ENCODE measurements at places on chromosomes 1 and 21. TPM values are rescaled to one million over a fixed set of nuclear protein-coding genes. Genes with fewer than 3 reads are reported as not detected.

DNA sequence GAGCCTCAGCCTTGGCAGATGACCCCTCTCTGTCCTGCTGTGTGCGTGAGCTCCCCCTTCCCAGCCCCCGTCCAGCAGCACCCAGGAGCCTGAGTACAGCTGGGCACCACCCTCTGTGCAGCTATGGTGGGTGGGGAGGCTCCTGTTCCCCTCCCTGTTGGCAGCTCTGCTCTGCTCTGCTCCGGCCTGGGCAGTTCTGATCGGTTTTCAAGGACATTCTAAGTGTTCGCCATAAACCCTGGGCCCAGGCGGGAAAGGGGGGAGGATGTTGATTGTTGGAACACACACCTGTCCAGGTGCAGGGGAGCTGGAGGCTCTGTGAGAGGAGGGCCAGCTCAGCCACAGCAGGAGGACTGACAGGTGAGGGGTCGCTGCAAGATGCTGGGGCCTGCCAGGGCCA lies at the start of gene CLCNKB:
TSS of gene CLCNKB (plus strand) at position 262 of the 400 bp plus-strand sequence. CDS start 711 bp downstream, outside the sequence.
- DNase-seq, result no peak

The PLEKHA6 gene
- 18.1 TPM for total RNA-seq

The CLCNKA gene
- not detected for total RNA-seq

DNA sequence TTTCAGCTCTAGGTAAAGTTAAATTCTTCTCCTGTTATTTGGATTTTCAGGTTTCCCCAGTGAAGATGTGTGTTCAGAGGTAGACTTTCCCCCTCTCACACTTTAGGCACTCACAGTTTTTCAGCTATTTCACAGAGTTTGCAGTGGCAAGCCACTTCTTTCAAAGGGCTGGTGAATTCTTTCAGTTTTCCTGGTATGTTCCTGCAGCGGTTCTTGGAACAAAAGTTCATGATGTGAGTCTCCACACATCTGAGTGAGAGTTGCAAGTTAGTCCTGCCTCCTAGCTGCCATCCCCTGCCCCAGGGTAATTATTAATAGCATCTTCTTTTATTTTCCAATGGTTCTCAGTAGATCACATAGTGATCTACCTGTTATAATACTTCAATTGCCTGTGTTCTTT lies 27.3 kb upstream of the CD84 start:
- no peak for DNase-seq

GRCh38 chr1:234737967-234738314 lies 128.0 kb upstream of the IRF2BP2 start:
- no peak for DNase-seq

The CRP gene
- total RNA-seq, result not detected

GRCh38 chr1:21021311-21021710 lies 155.4 kb downstream of the EIF4G3 start:
- no peak for DNase-seq

The TRNP1 gene
- total RNA-seq, result 72.5 TPM

- DNase-seq, result no peak
Observed at GRCh38 chr1:216183007-216183406, 240.2 kb downstream of the USH2A start.

DNA sequence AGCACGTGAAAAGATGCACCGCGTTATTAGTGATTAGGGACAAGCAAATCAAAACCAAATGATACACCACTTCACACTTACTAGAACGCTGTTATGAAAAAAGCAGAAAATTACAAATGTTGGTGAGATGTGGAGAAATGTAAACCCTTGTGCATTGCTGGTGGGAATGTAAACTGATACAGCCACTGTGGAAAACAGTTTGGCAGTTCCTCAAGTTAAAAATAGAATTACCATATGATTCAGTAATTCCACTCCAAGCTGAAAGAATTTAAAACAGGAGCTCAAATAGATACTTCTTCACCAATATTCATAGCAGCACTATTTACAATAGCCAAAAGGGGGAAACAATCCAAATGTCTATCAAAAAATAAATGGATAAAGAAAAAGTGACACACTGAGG lies 10.3 kb upstream of the EVI5 start:
- no peak for DNase-seq

DNA sequence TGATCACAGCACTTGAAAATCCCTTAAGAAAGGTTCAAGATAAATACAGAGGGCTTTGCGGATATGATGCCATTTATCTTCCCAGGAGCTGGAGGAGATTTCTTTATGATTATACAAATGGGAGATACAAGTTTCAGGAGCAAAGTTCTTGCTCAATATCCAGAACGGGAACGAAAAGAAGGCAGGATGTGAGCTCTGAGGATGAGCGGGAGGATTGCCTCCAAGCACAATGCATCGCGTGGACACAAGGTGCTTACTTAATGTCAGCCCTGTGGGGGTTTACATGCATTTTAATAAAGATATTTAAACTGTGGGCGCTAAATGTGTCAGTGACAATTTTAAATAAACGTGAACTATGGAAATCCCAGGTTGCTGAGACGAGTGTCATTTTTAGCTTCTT lies 59.0 kb downstream of the SYT6 start:
- no peak for DNase-seq

DNA sequence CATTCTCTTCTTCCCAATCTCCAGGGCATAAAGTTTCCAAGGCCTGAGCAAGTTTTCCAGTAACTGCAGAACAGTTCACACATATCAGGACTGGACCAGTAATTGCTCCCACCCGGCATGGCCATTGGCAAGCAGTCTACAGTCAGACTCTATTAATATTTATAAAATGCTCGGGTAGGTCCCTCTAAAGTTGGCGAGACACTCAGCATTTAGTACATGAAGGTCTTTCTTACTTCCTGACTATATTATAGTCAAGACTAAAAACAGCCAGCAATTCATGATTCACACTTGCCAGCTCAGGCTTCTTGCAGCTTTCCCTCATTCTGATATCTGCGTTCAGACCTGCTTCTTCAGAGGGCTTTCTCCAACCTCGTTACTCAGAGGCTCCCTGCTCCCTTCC lies 25.4 kb downstream of the GADD45A start:
- DNase-seq, result no peak

Data from right atrium auricular region (tissue), 2 donors.